Neural progenitor cell (in vitro differentiated cells): ENCODE measurements at places on chromosomes 12 and 14. TPM values are rescaled to one million over a fixed set of nuclear protein-coding genes. Genes with fewer than 3 reads are reported as not detected.

GRCh38 chr12:121366063-121366459 is 13.8 kb upstream of the ANAPC5 start:
- no peak overlapping the region for H3K4me3 ChIP-seq
- no peaks in the 10 kb centered on the region for H3K27me3 ChIP-seq
- H3K4me1 ChIP-seq: no peaks in the 10 kb centered on the region
- no peaks in the 10 kb centered on the region for H3K36me3 ChIP-seq
- H3K27ac ChIP-seq: no peak overlapping the region

GRCh38 chr12:95830335-95831089 is 28.2 kb upstream of the SNRPF start:
- H3K27me3 ChIP-seq: no peaks in the 10 kb centered on the region
- H3K4me3 ChIP-seq: no peak overlapping the region
- peaks cover 26% of the 10 kb centered on the region for H3K4me1 ChIP-seq
- no peak overlapping the region for H3K27ac ChIP-seq
- DNase-seq: no peak
- no peaks in the 10 kb centered on the region for H3K36me3 ChIP-seq

DNA sequence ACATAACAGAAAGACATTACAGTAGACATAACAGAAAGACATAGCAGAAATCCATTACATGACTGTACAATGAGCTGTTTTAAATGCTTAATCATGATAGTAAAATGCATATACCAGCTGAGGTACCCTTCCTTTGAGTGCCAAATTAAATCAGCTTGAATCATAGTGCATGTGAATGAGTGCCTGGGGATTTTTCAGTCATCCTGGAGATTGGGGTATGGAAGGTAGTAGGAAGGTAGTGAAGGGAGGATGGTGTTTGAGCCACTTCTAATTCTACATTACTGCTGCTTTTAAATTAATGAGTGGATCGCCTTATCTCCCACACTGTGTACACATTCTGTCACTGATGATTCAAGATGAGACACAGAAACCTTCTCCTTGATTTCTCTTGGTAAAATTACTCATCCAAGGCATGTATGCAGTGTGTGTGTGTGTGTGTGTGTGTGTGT is 534.2 kb downstream of the LRFN5 start:
- H3K27me3 ChIP-seq: no peaks in the 10 kb centered on the region
- no peak overlapping the region for H3K27ac ChIP-seq
- no peak overlapping the region for H3K4me3 ChIP-seq

GRCh38 chr14:100302616-100303015 is 3.6 kb downstream of the SLC25A29 start:
- no peaks in the 10 kb centered on the region for H3K27me3 ChIP-seq
- H3K36me3 ChIP-seq: no peaks in the 10 kb centered on the region
- H3K4me3 ChIP-seq: no peak overlapping the region
- no peak overlapping the region for H3K27ac ChIP-seq
- peaks cover 16% of the 10 kb centered on the region for H3K4me1 ChIP-seq

CRIP1 gene
- 2.6 TPM in 1 of 2 replicates, not detected in the other for total RNA-seq

OR4K5 gene
- not detected in 2 replicates for total RNA-seq

- no peak overlapping the region for H3K4me3 ChIP-seq
- no peak for DNase-seq
- H3K4me1 ChIP-seq: no peaks in the 10 kb centered on the region
- H3K36me3 ChIP-seq: no peaks in the 10 kb centered on the region
- no peaks in the 10 kb centered on the region for H3K27me3 ChIP-seq
These were observed 51.7 kb upstream of the RIN3 start for GRCh38 chr14:92461891-92462290.

ERBB3 gene
- 6.3 and 8.8 TPM in 2 replicates for total RNA-seq

DNA sequence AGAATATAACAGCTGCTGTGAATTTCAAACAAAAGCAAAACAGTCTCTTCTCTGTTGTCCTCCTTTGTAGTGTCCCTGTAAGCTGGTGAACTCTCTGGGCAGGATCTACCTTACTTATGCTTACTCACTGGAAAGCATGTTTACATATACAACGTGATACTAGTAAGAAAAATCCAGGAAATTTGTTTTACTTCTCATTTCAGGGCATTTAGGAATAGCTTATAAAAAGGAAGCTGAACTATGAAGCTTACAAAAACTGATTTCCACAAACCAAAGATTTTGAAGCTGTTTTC is 311.0 kb downstream of the NOVA1 start:
- no peak overlapping the region for H3K4me3 ChIP-seq
- H3K27me3 ChIP-seq: no peaks in the 10 kb centered on the region
- H3K36me3 ChIP-seq: no peaks in the 10 kb centered on the region
- DNase-seq: no peak

DNA sequence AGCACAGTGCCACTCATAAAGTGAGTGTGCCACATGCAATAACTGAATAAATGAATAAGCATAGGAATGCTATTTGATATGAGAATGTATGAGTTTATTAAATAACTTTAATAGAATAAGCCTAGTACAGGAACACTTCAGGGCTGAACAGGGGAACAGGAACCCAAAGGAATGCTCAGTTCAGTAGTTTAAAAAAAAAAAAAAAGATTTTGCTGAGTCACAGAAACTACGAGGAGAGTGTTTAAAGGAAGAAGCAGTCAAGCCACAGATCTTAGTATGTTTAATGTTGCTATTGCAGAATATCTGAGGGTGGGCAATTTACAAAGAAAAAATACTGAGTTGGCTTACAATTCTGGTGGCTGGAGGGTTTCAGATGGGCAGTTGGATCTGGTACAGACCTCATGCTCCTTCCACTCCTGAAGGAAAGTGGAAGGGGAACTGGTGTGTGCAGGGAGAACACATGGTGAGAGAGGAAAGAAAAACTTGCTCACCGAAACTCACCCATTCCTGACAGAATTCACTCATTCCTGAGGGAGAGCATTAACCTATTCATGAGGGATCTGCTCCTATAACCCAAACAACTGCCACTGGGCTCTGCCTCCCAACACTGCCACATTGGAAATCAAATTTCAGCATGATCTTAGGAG is 880.3 kb upstream of the MGAT4C start:
- no peak overlapping the region for H3K27ac ChIP-seq
- H3K4me1 ChIP-seq: no peaks in the 10 kb centered on the region
- H3K36me3 ChIP-seq: no peaks in the 10 kb centered on the region
- no peaks in the 10 kb centered on the region for H3K27me3 ChIP-seq
- no peak for DNase-seq

RFX4 gene
- 0.22 and 3.4 TPM in 2 replicates for total RNA-seq

DNA sequence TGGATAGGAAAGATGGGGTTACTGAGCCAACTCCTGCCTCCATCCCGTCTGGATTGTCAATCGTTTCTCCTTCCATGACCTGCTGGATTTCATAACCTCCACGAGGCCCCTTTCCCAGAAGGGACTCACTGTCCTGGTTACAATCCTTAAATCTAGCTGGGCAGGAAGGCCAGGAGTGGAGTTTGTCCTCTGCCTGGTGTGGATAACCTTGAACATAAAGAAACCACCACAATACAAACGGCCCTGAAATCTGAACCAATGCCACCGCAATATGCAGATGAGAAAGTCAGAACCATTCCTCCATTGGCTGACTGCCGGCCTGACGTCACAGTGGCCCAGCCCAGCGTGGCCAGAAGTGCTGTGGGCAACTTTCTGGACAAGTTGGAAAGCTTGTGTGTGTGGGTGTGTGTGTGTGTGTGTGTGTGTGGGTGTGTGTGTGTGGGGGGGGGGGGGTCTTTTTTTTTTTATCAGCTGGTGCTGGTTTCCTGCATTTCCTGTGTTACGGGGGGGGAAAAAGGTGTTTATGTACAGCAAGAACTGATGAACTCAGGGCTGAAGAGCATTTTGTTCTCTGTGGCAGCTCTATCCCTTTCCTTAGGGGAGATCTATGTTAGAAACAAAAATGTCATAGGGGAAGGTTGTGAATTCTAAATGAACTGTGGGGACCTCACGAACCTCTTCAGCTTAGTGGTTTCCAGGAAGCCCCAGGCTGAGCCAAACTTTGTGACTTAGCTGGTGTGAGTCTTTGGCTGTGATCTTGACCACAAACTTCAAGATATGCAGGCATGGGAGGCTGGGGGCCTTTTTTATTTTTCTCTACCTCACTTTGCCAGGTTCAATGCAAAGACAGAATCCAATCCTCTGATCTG is 81.6 kb upstream of the MED13L start:
- H3K4me3 ChIP-seq: no peak overlapping the region
- no peaks in the 10 kb centered on the region for H3K27me3 ChIP-seq
- peak; percentile 91 for DNase-seq
- H3K27ac ChIP-seq: no peak overlapping the region
- no peaks in the 10 kb centered on the region for H3K4me1 ChIP-seq
- H3K36me3 ChIP-seq: no peaks in the 10 kb centered on the region

DNA sequence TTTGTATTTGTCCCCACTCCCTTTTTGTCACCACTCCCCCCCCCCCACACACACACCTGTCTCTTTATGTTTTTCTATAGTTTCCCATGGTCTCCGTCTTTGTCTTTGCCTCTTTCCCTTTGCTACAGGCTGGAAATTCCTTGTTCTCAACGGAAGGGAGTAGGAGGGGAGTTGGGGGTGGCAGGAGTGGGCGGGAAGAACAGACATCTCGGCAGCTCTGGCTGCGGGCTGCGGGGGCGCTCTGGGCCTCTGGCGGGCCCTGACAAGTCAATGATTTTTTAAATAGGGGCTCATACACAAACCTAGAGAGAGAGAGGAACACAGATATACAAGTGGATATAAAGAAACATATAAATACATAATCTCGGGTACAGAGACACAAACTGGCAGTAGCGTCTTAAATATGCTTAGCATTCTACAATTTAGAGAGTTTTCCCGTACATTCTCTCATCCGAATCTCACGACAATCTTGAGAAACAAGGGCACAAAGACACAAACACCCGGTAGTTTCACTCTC is 2.4 kb upstream of the NAB2 start:
- H3K27me3 ChIP-seq: no peaks in the 10 kb centered on the region
- peaks cover 18% of the 10 kb centered on the region for H3K4me1 ChIP-seq
- peak overlapping the region; percentile 74 for H3K4me3 ChIP-seq
